T-helper 9 cell (primary cell): ENCODE measurements at places on chromosomes 6 and 20.

DNA sequence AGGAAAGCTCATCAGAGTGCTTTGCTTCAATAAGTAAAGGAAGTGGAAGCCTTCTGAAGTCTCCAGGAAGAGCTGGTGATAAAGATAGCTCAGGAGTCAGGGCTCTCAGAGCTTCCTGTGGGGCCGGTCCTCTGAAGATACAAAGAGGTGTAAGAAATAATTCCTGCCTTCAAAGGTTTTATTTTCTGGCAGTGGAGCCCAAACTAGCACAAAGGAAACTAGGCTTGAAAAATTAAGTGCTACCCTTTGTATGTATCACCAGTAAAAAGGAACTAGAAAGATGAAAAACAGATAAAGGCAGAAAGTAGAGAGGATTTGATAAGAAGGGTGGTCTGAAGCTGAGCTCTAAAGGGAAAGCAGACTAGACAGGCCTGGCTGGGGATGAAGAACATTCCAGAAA is 204.1 kb upstream of the SASH1 start:
- no peak for DNase-seq

GRCh38 chr20:33450867-33451266 is 7.3 kb upstream of the SNTA1 start:
- DNase-seq = no peak

DNA sequence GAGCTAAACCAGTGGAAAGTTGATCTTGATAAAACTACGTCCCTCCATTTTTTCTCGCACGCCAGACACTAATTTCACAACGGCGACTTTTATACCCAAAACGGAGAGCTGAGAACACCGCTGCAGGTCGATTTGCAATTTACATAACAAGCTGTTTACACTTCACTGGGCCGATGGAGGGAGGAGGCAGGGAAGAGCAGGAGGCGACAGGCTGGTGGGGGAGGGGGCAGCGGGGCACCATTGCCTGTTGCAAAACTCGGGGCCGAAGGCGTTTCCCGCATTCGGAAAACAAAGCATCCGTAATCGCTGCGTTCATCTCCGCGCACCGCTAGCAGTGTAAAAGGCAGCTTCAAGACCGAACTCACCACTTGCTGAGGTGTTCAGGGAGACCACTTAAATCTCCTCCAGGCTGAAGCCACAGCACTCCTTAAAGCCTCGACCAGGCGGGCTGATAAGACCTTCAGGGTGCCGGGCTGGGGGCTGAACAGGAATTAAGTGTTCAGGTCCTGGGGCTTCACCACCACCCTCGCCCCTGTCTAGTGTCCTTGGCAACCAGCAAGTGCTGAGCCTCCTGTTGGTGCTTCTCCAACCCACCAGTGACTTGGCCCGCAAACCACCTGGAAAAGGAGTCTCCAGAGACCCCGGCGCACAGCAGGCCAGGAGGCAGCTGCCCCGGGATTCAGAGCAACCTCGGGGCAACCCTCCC is 2.0 kb upstream of the FOXC1 start:
- DNase-seq = no peak

DNA sequence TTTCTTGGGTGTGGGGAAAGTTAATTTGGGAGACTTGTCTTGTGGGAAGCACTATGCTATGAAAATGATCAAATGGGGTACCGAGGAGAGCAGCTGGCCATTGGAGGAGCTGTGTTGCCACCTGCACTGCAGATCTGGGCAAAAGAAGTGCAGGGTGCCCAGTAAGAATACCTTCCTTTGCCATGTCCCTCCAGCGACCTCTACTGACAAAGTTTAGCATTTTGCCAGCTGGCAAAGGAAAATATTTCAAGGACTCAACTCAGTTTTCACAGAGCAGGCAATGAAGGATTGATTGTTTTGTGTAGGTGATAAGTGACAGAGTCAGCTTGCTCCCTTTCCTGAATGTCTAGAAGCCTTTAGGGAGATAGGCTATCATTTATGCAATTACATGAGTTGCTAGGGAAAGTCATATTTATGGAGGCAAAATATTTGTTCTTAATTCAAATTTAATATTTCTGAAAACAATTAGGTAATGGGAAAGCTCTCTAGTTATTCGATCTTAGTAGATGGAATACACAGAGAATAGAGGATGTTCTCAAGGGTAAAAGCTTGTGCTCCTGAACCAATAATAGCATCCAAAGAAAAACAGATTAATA is 118.4 kb downstream of the FARS2 start:
- no peak for DNase-seq

GRCh38 chr20:53865901-53866793 is 204.2 kb downstream of the BCAS1 start:
- no peak for DNase-seq

DNA sequence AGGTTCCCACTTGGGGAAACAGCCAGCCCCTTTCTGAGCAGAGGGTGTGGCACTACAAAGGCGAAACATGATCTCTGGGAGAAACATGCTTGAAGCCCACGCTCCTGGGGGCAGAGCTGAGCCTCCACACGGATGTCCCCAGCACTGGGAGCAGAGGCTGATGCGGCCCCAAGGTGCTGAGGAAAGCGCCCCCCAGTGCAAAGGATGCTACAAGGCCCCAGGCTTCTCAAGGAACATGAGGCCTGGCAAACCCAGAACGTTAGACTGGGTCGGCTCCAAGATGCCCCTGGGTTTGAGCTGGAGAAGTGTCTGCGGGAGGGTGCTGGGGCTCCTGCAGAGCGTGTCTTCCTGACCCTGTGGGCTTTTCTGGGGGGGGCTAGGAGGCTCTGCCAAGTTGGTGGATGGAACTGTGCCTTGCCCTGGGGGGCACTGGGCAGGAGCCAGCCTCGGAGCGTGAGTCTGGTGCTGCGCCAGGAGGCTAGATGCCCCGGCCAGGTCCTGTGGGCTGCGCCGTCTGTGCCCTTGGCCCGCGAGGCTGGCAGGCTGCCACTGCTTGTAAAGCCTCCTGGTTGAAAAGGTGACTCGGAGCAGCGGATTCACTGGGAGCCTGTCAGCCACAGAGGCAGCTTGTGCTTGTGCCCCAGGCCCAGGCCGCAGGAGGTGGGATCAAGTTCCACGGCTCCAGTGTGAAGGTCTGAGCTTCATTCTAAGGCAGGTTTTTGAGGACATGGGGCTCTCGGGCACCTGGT is 8.1 kb downstream of the SYNJ2 start:
- no peak for DNase-seq

GRCh38 chr6:119259027-119259426 is 90.5 kb downstream of the MAN1A1 start:
- DNase-seq = no peak
